Epithelial cell of proximal tubule (primary cell): ENCODE measurements at places on chromosomes 5 and 9.

DNA sequence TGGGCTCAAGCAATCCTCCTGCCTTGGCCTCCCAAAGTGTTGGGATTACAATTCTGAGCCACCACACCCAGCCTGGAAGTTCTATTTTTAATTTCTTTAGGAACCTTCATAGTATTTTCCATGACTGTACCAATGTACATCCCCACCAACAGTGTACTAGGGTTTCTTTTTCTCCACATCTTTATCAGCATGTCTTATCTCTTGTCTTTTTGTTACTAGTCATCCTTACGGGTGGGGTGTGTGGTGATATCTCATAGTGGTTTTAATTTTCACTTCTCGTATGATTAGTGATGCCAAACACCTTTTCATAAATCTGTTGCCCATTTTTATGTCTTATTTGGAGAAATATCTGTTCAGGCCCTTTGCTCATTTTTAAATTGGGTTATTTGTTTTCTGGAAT, 123.0 kb upstream of the MEF2C start:
- DNase-seq: no peak

DNA sequence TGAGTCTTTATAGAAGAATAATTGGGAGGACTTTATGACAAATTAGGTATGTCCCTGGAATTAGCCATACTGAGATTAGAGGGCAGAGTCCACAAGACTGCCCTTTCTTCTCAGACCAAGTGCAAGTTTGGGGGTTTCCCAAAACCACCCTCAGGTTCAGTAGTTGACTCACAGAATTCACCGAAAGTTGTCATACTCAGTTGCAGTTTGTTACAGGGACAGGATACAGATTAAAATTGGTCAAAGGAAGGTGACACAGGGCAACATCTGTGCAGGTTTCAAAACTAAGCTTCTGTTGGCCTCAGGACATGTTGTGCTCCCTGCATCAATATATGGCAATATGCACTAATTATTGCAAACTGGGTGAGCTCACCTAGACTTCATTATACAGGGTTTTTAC, 3.8 kb downstream of the RANBP17 start:
- DNase-seq: no peak

- no peak for DNase-seq
These were observed 45.5 kb downstream of the PHF2 start for GRCh38 chr9:93621922-93622321.

DNA sequence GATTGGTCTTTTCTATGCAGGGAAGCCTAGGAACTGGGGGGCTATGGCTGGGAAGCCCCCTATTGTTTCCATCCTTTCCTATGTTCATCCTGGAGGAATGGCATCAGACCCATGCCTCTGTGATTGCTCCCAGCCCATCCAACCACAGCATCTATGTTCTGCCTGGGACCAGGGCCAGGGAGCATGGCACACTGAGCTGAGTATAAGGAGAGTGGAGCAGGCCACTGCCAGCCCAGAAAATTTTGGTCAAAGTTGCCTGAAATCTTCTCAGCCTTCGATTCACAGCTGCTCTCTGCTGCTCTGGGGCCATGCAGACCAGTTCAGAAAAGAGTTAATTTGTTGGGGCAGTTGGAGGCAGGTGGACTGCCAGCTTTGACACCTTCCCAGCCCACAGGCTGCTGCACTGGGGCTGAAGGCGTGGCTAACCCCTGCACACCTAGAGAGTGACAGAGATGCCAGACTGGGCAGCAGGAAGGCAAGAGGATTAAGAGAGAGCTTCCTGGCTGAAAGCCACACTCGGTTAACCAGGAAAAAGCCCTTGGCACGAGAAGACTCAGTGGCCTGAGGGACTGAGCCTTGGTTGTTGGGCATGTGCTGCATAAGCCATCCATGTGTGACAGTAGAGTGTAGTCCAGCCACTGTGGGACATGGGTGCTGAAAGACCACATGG, 12.1 kb downstream of the TGFBI start:
- no peak for DNase-seq

DNA sequence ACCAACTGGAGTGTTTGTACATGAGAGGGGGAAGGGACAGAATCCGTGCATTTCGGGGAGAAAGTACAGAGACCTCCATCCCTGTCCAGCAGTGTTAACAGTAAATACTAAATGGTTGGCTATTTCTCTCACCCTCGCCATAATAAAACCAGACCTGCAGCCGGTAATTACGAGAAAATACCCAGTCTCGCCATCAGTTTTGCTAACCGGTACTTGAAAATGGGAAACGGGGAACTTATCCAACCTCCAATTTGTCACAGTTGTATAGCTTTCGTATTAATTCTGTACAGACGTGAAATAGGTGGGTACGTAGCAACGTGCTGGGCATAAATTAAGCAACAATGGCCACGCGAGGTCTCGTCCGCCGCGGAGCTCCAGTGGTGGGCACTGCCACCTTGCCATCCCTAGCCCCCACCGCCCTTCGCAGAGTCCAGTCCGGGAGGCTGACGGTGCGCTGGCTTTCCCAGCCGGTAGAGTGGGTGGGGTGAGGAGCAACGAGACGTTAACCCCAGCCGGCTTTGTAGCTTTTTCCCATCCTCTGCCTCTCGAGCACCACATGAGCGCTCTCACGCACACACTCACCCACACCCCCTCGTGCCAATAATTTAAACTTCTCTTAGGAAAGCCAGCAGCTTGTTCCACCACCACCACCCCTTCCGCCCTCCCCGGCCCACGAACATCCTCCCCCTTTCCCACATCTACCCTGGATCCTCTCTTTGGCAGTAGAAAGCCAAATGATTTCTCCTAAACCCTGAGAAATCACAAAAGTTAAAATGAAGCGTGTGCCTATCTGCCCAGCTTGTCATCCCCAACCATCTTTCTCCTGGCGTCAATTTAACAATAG, 1.8 kb downstream of the ELAVL2 start:
- DNase-seq: no peak

DNA sequence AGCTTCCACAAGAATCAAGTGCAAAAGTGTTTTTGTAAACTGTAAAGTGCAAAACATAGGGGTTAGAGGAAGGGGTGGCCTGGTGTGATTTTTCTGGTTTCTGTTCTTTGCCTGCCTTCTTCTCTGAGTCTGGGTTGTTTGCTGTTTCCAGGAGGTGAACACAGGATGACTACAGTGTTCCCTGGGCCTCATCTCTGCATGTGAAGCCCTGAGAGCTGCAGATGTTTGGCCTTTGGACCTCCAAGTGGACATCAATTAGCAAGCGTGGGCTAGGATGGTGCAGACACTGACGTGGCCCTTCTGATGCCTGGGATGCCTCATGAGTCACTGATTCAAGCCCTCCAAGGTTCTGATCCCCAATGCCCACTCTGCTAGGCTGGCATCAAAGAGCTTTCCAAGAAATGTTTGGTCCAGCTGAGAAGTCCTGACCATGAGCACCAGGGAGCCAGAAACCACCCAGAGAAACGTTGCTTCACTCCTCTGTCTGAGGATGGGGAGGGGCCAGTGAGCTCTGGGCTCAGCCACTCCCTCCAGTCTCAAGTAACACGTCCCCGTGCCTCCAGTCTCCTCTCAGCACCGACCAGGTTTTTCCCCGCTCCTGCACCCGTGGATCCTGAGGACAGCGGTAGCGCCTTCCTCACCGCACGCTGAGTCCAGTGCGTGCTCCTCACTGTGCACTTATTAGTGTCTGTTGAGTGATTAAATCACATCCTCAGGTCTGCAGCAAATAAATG, 7.6 kb downstream of the IL9 start:
- no peak for DNase-seq

DNA sequence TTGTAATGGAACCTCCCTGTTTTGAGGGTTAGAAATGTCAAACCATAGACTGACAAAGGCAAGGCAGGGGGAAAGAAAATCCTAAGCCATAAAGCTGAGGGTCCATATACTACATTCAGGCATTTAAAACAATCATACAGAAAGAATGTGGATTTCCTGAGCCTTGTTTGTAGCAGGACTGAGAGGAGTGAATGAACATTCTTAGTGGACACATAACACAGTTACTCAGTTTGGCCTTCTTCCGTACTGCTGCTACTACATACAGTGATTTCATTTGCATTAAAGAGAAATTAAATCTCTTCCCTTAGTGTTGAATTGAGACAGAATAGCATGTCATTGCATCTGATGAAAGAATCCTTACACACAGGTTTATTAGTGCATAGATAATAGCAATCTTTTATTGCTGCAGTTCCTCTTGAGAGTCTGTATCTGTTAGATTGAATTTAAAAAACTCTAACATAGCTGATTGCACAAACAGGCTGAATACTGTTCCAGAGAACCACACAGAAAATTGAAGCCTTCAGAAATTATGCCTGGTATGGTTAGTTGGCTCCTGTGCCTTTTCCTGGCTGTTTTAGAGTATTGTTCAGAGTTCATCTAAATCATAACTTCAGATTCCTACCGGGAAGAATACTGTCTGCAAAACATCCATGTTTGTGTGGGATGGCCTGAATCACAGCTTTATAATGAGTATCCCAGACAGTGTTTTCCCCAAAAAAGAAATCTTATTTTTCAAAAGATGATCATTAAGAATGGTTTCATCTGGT, 2.0 kb upstream of the MTX3 start:
- no peak for DNase-seq

- DNase-seq: no peak
These were observed 11.2 kb downstream of the CDHR2 start for GRCh38 chr5:176560364-176560763.

DNA sequence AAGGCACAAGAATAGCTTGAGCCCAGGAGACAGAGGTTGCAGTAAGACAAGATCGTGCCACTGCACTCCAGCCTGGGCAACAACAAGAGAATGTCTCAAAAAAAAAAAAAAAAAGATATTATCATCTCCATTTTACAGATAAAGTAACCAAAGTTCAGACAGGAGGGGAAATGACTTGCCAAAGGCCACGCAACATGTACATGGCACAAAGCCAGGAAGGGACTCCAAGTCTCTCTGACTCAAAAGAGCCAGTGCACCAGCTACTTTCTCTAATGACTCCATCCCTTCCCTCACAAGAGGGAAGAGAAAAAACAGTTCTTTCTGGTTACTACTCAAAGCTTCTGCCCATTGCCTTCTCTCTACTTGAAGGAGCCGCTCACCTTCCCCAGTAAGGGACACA, 34.1 kb downstream of the SIL1 start:
- no peak for DNase-seq

GRCh38 chr5:124935065-124935464, 188.6 kb upstream of the ZNF608 start:
- no peak for DNase-seq

DNA sequence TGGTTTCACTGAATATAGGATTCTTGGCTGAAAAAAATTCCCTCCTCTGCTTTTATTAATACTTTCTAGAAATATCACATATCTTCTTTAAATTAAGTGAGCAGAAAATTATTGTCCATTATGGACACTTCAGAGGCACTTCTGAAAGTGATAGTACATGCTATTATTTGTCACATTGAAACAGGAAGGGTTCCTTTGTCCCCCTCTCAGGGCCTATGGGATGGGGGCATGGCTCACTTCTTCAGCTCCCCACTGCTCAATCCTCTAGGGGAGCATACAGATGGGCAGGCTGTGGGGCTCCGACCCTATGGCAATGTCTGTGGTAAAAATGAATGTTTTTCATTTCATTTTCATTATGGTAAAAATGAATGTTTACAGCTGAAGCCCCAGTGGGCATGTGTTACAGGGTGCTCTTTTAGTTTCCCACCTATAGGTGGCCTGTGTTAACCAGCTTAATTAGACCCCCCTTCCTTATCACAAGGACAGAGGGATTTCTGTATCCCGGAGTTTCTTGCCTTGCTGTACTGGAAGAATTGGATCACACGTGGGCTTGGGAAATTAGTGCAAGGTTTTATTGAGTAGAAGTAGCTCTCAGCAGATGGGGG, 1225.2 kb downstream of the PTPRD start:
- DNase-seq: no peak

- no peak for DNase-seq
These were observed 1.3 kb upstream of the IL3 start for GRCh38 chr5:132059043-132059695.

DNA sequence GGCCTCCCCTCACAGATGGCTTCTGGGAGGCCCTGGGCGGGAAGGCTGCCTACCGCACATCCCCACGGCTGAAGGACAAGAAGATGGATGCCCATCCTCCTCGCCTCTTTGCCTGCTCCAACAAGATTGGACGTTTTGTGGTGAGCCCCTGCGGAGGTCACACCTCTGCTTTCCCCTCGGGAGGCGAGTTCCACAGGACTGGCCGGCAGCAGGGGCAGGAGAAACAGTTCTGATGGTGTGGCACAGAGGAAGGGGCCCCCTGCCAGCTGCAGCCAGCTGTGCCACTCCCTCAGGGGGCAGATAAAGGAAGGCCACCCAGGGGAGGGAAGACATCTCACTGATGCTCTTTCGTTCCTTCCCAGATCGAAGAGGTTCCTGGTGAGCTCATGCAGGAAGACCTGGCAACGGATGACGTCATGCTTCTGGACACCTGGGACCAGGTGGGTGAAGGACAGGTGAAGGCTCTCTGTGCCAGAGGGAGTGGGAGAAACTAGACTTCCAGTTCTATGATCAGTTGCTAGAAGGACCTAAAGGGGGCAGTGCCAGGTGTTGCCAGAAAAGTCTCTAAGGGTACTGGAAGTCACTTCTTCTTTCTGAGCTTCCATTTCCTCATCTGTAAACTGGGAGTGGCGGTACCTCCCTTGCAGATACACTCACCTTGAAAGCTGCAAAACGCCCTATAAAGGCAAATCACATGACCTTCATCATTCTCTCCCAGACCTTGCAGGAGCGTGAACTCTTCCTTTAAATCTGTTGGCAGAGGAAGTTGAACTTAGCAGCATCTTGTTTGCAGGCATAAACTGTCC, 41.0 kb downstream of the STOM start:
- no peak for DNase-seq

- DNase-seq: no peak
These were observed 115.6 kb downstream of the TRPM6 start for GRCh38 chr9:74772121-74772520.

- DNase-seq: no peak
These were observed 62.9 kb downstream of the IRX2 start for GRCh38 chr5:2688586-2688985.

DNA sequence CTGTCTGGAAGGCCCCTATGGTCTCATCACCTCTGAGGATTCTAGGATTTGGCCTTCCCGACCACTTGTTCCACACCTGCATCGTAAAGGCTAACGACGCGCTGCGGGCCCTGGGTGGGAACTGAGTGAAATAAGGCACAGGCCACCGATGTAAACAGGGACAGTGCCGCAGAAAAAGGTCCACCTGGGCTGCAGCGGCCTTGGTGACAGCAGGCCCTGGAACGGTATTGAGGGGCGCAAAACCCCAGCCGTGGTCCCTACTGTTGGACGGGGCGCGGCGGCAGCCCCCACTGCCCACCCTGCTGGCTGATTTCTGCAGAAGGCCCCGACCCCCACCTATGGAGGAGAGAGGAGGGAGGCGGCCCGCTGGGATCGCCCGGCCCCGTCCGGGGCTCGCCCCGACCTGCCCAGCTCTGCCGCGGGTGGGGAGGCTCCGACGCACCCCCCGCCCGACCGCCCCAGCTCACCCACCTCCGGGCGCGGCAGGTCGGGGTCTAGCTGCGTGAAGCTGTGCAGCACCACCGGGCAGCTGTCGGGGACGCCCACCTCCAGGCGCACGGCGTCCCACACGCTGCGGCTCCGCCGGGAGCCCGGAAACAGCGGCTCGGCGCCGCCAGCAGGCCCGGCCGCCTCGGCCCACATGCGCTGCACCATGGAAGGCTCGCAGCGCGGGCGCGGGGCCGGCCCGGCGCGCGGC, 391 bp downstream of the RALGDS start:
- no peak for DNase-seq
